ENCODE measurements at places on chromosomes 2 and 18.

DNA sequence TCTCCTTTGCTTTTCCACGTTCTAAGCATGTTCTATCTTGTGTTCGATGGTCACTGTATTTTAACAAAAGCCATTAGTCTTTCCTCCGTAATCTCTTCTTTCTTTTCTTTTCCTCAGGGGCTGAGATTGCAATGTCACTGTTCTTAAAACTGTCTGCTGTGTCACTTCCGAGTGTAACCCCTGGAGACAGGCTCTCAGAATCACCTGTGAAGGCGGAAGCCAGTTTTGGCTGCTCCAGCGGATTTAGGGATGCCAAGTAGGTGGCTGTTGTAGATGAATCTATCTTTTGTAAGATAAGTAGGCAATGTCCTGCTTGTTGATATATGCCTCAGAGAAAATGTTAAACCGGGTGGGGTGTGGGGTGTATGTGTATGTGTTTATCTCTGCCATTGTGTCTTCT lies 94.7 kb upstream of the L3MBTL4 start:
- DNase-seq = no peak

- no peak for DNase-seq
Observed at GRCh38 chr18:39491408-39491807, 1925.8 kb upstream of the CELF4 start.

DNA sequence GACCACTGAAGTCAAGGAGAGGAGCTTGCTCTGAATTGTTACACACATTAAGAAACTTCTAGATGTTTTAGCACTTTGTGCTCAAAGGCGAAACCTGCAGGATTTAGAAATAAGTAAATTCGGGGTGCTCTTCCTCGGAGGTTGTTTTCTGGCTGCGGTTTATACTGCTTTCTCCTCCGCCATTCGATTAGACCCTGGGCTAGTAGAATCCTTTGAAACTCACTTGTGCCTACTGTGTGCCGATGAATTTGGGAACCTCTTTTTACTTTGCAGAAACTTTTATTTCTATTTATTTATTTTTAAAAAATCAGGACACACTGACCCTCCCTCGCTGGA lies 3.5 kb downstream of the MEIS1 start:
- DNase-seq = no peak

- DNase-seq = no peak
Observed at GRCh38 chr18:21457179-21457535, 143.3 kb downstream of the ESCO1 start.

DNA sequence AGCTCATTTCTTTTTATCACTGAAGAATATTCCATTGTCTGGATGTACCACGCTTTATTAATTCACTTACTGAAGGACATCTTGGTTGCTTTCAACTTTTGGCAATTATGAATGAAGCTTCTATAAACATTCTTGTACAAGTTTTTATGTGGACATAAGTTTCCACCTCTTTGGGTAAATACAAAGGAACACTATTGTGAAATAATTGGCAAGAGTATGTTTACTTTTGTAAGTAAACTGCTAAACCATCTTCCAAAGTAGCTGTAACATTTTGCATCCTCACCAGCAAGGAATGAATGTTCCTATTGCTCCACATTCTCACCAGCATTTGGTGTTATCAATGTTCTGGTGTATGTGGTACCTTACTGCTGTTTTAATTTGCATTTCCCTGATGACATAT lies 15.8 kb upstream of the VWC2L start:
- DNase-seq = no peak

- DNase-seq = no peak
Observed at GRCh38 chr2:101958061-101958460, 33.7 kb upstream of the IL1R2 start.

- no peak for DNase-seq
Observed at GRCh38 chr2:152072011-152072410, 26.8 kb downstream of the CACNB4 start.

DNA sequence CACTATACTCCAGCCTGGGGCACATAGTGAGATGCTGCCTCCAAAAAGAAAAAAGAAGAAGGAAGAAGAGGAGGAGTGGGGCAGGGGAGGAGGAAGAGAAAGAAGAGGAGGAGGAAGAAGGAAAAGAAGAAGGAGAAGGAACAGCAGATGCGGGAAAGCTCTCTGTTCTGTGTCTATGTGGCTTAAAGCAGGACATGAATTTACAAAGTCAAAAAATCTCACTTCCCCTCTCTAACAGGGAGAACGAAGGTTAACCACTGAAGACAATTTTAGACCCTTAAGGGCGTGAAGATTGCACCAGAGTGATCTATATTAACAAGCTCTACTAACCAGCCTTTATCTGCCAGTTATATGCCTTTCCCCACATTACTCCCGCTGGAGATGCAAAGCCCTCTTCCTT lies 258.9 kb downstream of the METTL4 start:
- DNase-seq = no peak

GRCh38 chr2:24147364-24147763 lies 24.1 kb downstream of the FAM228B start:
- DNase-seq = no peak

- DNase-seq = no peak
Observed at GRCh38 chr2:38462121-38462661, 85.1 kb upstream of the ATL2 start.

GRCh38 chr2:67689186-67689585 lies 292.1 kb downstream of the ETAA1 start:
- no peak for DNase-seq

DNA sequence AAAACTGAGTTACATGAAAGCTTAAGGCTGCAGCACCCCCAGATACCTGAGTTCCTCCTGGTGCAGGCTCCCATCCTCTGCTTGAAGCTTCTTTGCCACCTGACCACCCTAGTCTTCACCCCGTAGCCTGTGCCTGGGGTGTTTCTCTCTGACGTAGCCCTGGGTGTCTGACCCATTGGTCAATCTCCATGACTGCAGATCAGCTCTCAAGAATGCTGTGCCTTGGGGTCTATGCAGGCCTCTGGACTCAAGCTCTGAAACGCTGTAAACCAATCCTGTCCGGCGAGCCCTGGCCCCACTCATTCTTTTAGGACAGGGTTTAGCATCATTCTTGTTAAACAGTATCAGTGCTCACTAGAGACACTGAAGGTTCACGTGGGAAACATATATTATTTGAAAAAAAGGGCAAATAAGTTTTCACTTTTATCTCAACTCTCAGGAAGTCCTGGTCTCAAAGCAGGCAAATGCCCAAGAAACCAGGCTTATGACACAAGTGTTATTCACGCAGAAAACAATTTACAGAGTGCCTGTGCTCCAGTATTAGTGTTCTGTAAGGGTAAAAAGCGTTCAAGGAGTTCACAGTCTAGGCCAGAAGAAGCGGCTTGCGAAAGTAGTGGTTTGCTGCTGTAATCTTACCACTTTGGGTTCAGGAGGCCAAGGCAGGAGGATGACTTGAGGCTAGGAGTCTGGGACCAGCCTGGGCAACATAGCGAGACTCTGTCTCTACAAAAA lies 22.8 kb upstream of the PPP4R1 start:
- no peak for DNase-seq

- DNase-seq = no peak
Observed at GRCh38 chr18:44588508-44588907, 92.2 kb upstream of the SETBP1 start.

DNA sequence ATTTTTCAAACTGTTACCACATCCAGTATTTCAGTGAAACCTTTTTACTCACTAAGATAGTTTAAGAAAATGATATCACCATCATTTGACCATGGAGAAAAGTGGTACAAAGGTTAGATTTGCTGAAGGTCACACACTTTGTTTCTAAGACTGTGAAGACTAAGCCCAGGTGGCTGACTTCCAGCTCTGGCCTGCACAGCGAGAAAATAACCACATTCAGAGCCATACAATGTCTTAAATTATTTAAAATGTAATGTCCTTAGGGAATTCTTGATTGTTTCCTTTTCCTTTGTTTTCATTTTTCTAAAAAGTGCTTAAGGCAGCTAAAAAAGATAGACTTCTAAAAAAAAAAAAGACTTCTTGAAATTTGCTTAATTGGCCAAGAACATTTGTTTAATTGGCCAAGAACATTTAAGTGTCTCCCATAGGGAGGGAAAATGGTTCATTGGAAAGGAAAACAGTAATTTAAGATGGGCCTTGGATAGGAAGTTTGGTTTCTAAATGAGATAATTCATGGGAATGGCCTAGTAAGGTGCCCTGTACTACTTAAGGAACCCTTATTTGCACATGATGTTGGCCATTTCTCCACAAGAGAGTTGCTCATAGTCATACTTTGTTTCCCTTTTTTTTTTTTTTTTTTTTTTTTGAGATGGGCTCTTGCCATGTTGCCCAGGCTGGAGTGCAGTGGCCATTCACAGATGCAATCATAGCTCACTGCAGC lies 45.2 kb downstream of the CYP1B1 start:
- DNase-seq = no peak

DNA sequence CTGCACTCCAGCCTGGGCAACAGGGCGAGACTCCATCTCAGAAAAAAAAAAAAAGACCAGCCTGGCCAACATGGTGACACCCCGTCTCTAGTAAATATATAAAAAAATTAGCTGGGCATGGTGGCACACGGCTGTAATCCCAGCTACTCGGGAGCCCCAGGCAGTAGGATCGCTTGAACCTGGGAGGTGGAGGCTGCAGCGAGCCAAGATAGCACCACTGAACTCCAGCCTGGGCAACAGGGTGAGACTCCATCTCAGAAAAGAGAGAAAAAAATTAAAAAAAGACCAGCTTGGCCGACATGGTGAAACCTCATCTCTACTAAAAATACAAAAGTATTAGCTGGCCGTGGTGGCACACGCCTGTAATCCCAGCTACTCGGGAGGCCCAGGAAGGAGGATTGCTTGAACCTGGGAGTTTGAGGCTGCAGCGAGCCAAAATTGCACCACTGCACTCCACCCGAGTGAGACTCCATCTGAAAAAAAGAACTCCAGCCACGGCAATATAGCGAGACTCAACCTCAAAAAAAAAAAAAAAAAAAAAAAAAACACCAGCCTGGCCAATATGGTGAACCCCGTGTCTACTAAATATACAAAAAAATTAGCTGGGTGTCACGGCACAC lies 346.1 kb upstream of the PLGLB2 start:
- no peak for DNase-seq

DNA sequence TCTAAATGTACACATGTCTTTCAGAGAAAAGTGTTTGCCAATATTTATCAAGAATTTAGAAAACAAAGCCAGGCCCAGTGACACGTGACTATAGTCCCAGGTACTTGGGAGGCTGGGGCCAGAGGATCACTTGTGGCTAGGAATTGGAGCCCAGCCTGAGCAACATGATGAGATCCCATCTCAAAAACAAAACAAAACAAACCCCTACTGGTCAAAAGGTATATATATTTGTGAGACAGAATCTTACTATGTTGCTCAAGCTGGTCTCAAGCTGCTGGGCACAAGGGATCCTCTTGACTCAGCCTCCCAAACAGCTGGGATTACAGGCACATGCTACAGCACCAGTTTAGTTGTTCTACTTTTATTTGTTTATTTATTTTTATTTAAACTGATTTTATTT lies 79.2 kb downstream of the ZDBF2 start:
- DNase-seq = no peak

GRCh38 chr2:48283586-48284269 lies 246.2 kb upstream of the STON1 start:
- DNase-seq = no peak

- DNase-seq = no peak
Observed at GRCh38 chr2:187581125-187581896, 27.1 kb upstream of the TFPI start.
